ENCODE measurements at places on chromosomes 12 and 14.

DNA sequence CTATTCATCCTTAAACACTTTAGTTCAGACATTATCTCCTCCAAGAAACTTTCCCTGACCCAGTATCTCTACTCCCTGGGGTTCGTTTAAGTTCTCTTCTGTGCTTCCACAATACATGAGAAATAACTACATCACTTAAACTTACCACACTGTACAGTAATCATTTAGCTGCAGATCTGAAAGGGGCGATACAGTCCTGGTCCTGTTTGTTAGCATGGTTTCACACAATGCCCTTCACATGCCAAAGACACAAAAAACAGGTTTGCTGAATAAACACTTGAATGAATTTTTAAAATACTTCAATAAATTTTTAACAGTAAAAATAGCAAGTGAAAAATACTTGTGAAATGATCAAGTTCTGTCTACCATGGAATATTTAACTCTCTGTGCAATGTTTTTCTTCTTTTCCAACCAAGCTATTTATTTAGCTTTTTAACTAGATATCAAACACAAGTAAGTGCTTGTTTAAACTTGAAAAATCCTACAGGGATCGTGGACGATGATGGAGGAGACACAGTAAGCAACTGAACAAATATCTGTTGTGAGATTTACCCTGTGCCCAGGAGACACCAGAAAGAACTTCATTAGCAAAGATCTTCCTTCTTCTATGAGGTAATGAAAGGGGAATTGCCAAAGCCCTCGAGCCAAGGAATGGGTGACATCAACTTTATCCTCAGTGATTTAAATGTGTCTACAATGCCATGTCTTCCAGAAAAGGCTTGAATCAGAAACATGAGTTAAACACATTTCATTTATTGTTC, 255.6 kb upstream of the GRIP1 start:
- DNase-seq: no peak

DNA sequence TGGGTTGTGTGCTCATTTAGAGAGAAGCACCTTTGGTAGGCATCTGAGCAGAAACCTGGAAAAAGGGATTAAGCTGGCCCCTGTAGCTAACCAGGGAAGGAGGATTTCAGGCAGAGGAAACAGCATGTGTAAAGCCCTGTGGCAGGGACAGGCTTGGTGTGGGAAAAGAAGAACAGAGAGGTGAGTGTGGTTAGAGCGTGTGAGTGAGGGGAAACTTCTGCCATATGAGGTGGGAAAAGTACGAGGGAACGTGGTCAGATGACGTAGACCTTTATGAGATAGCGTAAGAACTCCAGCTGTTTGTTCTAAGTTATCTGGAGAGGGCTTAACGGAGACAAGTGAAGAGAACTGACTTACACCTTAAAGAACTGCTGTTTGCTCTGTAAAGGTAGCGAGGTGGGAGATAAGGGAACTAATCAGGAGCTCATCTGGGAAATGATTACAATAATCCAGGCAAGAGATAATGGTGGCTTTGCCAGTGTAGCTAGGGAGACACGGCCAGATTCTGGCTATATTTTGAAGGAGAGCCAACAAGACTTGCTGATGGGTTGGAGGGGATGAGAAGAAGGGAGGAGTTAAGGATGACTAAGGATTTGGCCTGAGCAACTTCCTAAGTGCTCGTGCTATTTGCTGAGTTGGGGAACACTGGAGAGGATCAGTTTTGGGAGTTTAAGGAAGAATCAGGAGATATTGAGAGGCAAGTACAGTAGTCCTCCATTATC, 234.0 kb downstream of the ETNK1 start:
- peak; percentile 2 for DNase-seq

- no peak for DNase-seq
Measured at GRCh38 chr14:104321088-104321801, 182.9 kb downstream of the KIF26A start.

DNA sequence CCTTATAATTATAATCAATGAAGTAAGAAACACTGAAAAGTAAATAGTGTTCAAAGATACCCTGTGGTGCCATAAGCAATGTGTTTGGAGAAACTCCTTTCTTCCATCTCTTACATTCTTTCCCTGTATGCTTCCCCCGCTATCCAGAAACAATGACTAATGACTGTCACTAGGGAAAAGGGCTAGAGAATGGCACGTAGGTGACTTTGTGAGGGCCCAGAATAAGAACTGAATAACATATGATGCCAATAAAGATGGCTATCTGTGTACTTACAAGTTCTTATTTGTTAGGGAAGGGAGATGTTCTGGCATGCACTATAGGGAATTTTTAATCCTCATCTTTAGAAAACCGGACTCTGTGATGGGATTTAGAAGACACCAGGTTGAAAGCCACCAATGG, 4.7 kb upstream of the KRT7 start:
- no peak for DNase-seq

GRCh38 chr12:65192963-65193516, 23.7 kb downstream of the LEMD3 start:
- no peak for DNase-seq

GRCh38 chr14:70181276-70181675, 7.5 kb downstream of the SLC8A3 start:
- no peak for DNase-seq

DNA sequence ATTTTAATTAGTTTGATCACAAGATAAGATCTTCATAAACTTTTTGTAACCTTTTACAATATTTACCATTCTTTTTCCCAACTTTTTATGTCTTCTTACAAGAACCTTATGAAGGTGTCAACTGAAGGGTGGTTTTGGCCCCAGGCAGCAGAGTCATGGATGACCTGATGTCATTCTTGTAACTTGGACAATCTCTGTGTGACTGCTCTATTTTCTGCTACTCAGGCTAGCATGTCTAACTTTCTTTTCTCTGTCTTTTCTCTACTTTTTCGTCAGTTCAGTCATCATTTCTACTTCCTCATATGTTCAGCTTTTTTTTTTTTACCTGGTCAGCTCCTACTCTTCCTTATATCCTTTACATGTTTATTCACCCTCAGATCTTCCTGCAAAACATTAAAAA, 150.7 kb upstream of the PTPRQ start:
- no peak for DNase-seq

DNA sequence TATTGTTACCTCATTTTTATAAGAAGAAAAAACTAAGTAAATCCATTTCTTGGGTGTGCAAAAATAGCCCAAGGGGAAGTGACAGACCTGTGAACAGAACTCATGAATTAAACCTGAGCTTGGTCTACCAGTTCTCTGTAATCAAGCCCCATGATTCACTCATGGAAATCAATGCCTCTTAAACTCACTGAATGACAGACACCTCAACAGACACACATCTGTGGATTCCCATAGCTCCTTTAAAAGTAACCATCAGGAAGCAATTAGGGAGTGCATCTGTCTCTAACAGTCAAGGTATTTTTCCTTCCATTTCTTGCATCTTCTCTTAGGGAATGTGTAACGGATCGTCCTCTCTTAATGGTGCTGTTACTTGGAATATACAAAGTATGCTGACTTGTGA, 215.0 kb upstream of the EEA1 start:
- DNase-seq: no peak

DNA sequence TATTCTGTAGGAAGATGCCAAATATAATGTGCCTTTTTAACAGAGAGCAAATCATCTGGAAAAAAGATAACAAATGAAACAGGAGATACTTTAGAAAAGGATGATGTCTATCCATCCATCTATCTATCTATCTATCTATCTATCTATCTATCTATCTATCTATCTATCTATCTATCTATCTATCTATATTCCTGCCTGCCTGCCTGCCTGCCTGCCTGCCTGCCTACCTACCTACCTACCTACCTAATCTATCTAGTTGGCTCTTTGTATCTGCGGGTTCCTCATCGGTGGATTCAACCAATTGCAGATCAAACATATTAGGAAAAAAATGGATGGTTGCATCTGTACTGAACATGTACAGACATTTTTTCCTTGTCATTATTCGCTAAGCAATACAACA, 11.0 kb downstream of the PTPRB start:
- DNase-seq: no peak

DNA sequence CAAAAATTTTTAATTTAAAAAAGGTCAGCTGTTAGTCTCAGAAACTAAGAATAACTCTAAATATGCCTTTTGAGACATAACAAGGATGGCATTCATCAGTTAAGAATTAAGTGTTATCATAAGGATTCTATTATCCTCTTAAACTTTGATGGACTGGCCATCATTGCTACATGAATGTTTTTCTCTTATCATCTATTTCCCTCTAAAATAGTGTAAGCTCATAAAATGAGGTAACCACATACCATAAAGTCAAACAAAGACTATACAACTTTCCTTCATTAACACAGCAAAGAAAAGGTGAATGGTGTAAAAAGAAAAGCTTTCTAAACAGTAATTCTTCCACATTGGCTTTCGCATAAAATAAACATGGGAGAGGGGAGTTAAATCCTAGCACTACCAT, 41.1 kb downstream of the TMTC1 start:
- DNase-seq: no peak

DNA sequence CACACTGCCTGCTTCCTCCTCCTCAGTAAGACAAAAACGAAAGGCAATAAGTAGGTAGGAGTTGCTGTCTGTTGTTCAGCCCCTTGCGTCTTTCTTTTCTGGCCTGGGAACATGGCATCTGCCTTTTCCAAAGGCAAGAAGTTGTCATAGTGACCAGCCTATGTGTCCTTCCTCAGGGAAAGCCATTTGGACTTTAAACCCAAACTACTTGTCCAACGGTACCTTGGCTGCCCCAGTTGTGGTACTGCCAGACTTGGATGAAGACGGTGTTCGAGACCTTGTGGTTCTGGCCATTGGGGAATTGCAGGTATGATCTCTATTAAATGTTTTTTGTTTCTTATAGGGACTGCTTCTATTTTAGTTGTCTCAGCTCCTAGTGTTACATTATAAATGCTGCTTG, 18.5 kb downstream of the FAM234B start:
- no peak for DNase-seq

GRCh38 chr14:101814934-101815333, 53.4 kb downstream of the PPP2R5C start:
- DNase-seq: no peak

- no peak for DNase-seq
Measured at GRCh38 chr12:2231956-2232355, 179.2 kb downstream of the CACNA1C start.

DNA sequence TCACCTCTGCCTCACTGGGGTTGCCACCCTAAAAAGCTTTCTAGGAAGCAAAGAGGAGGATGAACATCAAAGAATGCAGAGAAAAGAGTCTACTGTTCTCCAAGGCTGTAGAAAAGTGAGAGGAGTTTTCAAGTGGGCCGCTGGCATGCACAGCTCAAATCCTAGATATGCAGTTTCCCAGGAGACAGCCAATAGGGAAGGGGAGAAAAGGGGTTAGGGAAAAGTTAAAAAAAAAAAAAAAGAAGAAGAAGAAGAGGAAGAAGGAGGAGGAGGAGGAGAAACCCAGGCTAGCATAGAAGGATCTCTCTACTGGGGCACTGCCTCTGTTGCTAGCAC, 682 bp downstream of the BATF start:
- DNase-seq: no peak

DNA sequence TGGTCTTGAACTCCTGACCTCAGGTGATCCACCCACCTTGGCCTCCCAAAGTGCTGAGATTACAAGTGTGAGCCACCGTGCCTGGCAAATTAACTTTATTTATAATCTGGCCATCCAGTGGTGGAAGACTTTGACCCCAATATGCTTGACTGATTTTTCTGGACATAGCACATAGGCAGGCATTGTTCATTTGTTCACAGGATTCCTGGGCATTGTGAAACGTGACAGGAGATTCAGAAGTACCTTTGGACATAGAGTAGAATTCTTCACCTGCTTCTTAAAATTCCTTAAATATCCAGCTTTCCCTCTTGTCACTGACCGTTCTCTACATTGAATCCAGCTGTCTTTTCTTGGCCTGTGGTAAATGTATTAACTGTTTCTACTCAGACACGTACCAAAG, 103.1 kb downstream of the SCN8A start:
- no peak for DNase-seq
